ENCODE measurements at places on chromosomes 1 and 21.
A peak's percentile ranks its signal among the peaks of the same experiment; 100 is the strongest.

DNA sequence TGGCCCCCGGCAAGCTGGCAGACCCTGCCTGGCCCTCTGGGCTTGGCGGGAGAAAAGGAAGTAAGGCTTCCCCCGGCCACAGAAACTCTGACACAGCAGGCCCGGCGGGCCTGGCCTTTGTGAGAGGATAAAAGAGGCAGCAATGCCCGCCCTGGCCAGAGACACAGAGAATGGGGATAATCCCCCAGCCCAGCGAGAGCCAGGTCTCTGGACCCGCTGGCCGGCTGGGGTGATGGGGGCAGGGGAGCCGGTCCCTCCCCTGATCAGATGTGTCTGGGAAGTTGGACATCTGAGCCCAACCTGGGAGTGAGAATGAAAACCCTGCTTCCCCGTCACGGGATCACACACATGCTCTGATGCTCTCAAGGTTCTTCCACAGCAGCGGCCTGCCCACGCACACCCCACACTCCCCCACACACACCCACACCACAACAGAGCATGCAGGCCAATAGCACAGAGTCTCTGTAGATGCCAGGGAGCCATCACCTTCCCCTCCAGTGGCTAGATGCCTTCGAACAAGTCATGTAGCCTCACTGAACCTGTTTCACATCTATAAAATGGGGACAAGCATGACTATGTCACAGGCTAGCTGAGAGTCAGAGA lies 4.2 kb downstream of the RSPO1 start:
- DNase-seq, result no peak

DNA sequence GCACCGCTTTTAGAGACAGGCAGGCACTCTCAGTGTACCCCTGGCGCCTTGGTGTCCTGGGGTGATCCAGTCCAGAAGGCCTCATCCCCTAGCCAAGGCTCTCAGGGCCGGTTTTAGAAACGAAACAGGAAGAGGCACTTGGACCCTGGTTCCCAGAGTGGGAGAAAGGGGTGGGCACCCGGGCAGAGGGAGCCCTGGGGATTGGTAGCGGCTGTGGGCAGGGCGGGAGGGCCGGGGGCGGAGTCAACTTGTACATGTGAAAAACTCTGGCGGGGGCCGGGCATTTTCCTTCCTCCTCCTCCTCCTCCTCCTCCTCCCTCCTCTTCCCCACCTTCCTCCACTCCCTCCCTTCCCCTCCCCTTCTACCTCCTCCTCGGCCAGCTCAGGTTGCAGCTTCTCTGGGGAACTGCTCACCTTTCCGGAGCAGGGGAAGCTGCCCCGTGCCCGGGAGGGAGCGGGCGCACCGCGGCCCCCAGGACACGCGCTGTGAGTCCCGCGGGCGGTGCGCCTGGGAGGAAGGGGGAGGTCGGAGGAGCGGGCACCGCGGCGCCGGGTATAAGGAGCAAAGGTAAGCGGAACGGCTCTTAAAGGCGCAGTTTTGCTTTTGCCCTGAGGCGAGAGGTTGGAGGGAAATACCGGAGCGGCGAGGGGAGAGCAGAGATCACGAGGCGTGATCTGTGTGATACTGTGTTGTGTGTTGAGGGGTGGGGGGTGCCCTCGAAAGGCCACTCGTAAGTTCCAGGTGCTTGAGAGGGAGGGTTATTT lies at the start of gene CDK18:
TSS of gene CDK18 (plus strand) at position 359 of the 765 bp plus-strand sequence. CDS start 18,499 bp downstream, outside the sequence.
- DNase-seq, result peak; percentile 21

GRCh38 chr1:153087652-153088051 lies 6.7 kb downstream of the SPRR2E start:
- DNase-seq, result no peak

DNA sequence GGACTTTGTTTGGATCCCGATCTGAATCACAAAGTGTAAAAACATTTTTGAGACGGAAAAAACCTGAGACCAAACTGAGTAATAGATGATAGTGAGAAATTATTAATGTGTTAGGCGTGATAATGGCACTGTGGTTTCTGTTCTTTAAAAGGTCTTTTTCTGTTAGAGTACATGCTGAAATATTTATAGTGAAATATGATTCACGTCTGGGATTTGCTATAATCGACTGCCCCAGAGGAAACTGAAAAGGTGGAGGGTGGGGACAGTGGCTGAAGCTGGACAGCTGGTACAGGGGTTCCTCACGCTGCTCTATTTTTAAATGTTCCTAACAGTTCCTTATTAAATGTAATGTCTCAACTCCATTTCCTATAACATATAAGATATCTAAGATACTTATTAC lies 11.2 kb downstream of the URB1 start:
- DNase-seq, result no peak

- no peak for DNase-seq
These were observed 113.6 kb downstream of the MACF1 start for GRCh38 chr1:39317910-39318633.

DNA sequence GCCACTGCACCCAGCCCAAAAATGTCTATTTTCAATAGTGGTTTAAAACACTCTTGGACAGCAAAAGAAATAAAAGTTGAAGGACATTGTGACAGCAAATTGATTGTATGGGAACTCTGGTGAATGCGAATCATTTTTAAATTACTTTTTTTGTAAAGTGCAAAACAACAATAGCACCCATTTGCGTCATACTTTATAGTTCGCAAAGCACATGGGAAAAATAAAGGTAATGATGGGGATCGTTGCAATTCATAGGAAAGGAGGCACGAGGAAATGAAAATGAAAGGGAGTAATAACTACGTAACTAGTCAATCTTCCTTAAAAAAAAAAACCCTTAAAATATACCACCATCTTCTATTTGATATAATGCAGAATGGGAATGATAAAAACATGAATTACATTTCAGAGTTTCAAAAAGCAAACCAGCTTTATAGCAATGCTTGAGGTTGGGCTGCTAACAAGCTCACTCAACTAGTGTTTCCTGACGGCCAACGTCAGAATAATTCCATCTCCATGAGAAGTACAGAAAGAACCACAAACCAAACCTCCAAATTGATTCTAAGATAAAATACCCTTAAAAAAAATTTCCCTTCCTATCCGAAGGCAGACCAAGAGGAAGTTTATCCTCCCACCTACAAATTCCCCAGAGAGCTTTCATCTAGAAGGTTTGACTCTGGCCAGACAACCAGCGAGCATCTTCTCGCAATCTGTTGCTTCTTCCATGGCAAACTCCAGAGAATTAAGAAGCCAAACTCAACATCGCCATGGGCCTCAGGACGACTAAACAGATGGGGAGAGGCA lies at the start of gene EDARADD:
TSS of gene EDARADD (plus strand) at position 606 of the 801 bp plus-strand sequence. CDS start at position 765, 159 bp downstream.
- DNase-seq, result no peak

GRCh38 chr21:45511007-45511406 lies 31.2 kb downstream of the SLC19A1 start:
- no peak for DNase-seq

DNA sequence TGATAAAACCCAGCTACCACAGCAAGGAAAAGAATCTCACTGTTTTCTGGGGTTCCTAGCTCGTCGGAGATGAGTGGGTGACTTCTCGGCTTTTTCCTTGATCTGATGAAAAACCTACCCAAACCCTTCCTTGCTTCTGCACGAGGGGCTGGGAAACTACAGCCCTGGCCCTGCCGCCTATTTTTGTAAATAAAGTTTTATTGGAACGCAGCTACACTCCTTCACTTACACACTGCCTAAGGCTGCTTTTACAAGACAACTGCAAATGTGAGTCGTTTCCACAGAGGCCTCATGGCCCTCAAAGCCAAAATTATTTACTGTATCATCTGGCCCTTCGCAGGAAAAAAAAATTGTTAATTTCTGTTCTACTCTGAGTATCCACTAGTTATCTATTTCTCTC lies 116.0 kb upstream of the TMPRSS2 start:
- no peak for DNase-seq

- no peak for DNase-seq
These were observed 9.7 kb downstream of the MAPKAPK2 start for GRCh38 chr1:206694171-206695124.

DNA sequence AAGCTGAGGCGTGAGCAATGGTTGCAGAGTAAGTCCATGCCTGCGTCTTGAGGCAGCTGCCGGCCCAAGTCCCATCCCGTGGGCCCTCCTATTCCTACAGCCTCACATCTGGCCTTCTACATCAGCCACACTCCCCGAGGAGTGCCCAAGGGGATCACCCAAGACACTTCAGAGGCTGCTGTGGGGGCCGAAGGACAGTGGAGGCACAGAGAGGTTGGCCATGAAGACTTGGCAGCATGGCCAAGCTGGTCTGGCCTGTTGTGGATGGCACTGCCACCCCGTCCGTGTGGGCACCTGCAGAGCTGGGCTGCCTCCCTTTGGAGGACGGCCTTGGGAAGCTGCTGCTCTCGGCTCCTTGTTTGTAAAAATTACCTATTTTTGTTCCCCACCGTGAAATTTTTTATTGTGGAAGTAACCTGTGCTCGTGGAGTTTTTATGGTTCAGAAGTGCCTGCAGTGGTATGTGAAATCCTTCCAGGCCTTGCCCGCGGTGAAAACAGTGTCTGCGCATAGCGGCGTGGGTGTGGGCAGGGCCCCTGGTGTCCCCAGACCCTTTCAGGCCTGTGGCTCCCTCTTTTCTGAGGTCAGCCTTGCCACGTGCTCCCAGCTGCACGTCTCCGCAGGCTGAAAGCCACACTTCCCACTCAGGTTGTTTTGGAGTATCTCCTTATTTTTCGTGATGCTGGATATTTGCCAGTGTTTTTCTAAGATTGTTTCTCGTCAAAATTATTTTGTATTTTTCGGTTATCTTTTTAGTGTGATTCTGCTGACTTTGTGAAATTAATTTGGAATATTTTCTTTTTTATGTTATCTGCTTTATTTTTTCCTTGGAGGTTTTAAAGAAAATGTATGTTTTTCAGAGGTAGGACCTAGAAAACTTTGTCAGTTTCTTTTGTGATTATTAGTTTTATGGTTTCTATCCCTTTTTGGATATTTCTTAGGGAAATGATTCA lies 20.6 kb downstream of the SLX9 start:
- no peak for DNase-seq

GRCh38 chr1:246165826-246166709 lies 341.0 kb downstream of the SMYD3 start:
- no peak for DNase-seq

GRCh38 chr1:17635811-17636210 lies 96.3 kb downstream of the ARHGEF10L start:
- DNase-seq, result no peak

DNA sequence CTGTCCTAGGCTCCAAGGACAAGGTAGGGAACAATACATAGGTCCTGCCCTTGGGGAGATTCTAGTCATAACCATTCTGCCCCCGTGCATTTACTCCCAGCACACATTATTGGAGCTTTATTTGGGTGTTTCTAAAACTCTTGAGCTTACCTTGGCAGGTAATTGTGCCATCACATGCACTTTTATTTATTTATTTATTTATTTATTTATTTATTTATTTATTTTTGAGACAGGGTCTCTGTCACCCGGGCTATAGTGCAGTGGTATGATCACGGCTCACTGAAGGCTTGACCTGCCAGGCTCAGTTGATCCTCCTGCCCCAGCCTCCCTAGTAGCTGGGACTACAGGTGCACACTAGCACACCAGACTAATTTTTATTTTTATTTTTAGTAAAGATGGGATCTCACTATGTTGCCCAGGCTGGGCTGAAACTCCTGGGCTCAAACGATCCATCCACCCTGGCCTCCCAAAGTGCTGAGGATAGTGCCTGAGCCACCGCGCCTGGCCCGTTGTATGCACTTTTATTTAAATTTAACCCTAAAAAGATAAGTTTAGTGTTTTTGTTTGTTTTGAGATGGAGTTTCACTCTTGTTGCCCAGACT lies 9.2 kb downstream of the AGMAT start:
- no peak for DNase-seq

- no peak for DNase-seq
These were observed 19.4 kb downstream of the FYB2 start for GRCh38 chr1:56799605-56800400.

DNA sequence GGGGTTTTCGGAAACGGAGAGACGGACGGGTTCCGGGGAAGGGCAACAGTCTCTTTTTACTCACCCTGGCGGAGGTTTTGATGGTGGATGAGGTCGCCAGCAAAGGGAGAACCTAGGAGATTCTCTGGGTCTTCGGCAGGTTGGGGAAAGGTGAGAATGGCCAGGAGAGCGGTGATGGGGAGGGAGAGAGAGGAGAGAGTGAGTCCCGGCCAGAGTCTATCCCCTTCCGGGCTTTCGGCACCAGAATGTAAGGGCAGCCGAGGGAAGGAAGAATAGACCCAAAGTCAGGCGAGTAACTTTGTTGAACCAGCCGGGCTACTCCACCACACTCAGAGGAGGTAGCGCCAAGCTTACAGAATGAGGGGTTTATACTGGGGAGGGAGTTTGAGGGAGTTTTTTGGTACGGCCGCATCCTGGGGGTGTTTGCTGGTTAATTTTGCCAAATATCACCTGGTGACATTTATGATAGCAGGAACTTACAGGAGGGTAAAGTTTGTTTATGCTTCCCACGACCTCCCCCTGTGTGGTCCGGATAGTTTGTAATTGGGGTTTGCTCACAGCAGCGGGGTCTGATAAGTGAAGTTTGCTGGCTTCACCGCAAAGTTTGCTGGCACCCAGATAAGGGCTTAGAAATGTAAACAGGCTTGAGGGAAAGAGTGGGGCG lies 141.1 kb upstream of the ETV3 start:
- no peak for DNase-seq

- no peak for DNase-seq
These were observed 42.3 kb upstream of the LAMC2 start for GRCh38 chr1:183143576-183144315.

GRCh38 chr1:10638559-10639005 lies 157.9 kb downstream of the CASZ1 start:
- DNase-seq, result no peak

DNA sequence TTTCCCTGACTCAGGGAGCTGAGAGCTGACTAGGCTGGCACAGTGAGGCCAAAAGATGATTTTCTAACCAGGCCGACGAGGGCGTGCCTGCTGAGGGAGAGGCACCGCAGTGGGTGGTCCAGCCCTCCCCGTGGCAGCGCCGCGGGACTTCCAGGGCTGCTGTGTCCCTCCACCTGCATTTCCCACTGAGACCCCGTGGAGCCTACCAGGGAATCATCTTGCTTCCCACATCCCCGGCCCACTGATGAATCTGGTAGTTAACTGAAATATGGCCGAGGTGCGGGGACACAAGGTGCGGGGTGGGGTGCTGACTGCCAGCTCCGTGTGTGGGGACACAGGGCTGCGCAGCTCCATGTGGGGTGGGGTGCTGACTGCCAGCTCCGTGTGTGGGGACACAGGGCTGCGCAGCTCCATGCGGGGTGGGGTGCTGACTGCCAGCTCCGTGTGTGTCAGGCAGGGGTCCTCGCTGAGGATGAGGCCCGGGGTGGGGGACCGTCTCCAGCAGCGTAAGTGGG lies 10.4 kb downstream of the WRAP73 start:
- DNase-seq, result no peak

GRCh38 chr1:26483980-26484379 lies 11.7 kb downstream of the HMGN2 start:
- no peak for DNase-seq

All from stimulated activated CD8-positive, alpha-beta memory T cell treated with anti-CD3 and anti-CD28 coated beads, Interleukin-2, amount 100 ng/mL, for 1 hour (primary cell).